Renal cortical epithelial cell (primary cell): ENCODE measurements at places on chromosomes 13 and 19.
A peak's percentile ranks its signal among the peaks of the same experiment; 100 is the strongest.

- no peak for DNase-seq
Measured at GRCh38 chr19:13983213-13983889, 22.8 kb downstream of the RFX1 start.

DNA sequence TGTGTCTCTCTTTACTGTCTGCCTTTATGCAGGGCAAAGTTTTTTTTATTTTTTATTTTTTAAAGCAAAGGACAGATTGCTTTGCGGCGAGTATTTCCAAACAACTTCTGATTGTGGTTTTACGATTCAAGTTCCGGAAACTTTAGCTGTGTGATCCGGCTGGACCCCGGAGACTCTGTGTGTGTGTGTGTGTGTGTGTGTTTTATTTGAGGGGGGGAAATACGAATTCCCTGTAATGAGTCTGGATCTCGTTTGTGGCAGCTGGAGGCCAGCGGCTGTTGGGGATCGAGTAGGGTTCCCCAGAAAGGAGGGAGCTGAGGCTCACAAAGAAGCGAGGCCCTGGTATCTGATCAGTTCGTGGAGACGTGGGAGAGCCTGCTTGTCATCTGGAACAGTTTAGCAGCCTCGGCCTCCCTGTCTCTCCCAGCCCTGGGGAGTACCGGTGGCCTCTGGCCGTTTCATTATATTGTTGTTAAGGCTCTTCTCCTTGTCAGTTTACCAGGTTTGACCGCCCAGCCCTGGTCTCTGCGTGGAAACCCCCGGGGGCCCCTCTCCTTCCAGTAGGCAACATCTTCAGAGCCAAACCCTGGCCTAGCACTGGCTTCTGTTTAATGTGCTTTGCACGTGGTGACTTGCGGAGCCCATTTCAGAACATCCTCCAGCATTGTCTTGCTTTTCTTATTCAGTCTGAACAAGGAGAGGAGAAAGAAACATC lies 1.3 kb downstream of the FARP1 start:
- no peak for DNase-seq

DNA sequence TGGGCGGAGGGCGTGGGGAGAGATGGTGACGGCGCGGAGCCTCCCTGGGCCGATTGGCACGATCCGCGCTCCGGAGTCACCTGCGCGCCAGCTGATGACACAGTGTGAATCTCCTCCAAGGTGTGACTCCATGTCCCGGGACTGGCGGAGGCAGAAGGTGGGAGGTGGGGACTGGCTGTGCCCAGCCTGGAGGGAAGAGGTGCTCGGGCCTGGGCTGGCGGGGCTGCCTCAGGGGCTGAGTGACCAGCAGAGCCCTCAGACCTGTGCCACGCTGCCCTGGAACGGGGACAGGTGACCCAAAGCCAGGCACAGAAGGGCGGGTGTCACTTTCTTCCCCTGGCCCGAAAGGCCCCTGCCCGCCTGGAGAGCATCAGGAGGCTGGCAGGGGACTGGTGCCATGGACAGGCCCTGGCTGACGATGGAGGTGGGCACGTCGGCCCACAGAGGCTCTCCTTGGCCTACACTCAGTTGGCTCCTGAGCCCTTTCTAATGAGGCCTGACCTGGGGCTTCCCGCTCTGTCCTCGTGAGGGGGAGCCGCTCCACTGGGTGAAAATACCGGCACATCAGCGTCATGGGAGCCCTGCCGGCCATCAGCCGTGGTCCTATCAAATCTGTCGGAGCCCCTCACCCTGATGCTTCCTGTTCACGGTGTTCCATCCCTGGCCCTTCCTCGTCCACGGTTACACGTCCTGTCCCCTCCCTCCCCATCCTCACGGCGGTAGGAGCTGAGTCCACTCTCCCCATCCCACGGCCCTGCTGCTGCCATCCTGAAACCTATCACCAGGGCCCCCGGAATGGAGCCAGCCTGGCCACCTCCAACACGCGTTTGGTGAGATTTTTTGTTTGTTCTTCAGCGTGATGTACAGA lies 75.6 kb downstream of the SPACA7 start:
- no peak for DNase-seq

GRCh38 chr13:91644806-91645205 lies 246.4 kb downstream of the GPC5 start:
- DNase-seq, result no peak

GRCh38 chr13:39930544-39931444 lies 275.3 kb downstream of the COG6 start:
- no peak for DNase-seq

DNA sequence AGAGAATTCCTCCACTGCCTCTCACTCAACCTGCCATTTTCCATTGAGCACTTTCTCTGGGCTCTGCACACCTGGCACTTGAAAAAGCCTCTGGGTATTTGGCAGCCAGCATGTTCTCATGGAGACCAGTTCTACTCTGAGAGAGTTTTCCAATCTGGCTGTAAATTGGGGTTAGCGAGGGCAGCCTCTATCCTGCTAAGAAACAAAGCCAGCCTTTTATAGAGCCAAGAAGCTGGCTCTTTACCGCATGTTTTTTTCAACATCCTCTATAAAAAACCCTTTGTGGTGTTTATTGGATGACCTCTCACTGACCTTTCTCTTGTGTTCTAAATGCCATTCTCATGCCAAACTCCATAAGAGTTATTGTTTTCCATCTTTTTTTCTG lies 52.6 kb upstream of the RCBTB2 start:
- DNase-seq, result peak; percentile 88

DNA sequence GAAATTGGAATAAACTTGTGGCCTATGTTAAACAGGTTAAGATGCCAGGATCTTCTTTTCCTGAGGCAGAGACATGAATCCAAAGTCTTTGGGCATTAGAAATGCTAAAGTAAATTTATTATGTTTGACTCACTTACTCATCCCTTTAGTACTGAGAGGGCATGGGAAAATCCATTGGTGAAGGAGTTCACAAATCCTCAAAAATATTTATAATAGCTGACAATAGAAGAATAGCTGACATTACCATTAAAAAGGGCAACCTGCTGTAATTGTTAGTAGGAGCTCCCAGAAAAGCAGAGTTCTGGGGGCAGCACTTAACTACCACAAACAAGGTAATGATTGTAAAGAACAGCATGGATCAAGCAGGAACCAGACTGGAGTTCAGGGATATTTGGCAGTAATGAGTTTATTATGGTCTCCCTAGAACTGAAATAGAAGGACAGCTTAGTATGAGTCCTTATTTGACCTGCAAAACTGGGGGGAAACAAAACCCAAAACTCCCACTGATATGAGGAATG lies 285.8 kb upstream of the KLHL1 start:
- no peak for DNase-seq

DNA sequence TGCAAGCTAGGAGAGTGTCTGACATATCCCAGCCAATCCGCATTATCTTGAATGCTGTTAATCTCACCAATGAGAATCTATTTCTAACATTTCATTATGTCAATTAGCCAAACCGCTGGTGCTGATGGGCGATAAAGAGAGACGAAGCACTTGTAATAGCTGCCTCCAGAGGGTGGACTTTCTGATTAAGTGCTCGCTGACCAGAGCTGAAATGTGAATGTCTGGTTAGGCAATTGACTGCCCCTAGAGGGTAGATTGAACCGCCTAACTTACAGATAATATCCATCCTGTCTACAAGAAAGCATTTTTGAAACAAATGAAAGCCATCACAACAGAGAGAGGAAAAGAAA lies 552 bp upstream of the GRWD1 start:
- DNase-seq, result peak; percentile 93

GRCh38 chr19:19738564-19738963 lies 5.7 kb upstream of the ZNF14 start:
- no peak for DNase-seq

- DNase-seq, result peak; percentile 98
Measured at GRCh38 chr13:66657165-66657881, 572.8 kb downstream of the PCDH9 start.

DNA sequence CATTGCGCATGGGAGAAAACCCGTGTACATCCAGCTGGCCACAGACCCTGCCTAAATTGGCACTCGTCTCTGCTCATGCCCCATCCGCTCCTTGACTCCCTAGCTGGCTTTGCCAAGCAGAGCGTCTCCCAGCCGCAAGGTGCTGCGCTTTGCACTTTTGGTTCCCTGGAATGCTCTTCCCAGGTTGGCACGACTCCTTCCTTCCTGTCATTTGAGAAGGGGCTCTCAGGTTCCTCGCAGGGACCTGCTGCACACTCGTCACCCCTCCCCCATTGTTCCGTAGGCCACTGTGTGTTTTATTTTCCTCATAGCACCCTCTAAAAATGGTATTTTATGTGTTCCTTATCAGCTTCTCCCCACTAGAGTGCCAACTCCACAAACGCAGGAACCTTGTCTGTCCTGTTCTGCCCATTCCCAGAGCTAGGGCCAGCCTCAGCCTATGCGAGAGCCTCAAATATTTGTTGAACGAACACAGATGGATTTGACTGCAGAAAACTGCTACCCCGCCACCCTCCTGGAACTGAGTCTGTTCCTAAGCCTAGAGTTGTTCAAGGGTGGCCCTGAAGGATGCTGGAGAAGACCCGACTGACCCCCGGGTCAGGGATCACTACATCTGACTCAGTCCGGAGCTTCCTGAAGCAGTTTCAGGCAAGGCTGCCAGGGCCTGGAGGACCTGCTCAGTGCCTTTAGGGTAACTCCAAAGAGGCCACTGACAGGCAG lies 8.4 kb upstream of the CEBPA start:
- no peak for DNase-seq

GRCh38 chr19:42121656-42122069 lies 10.6 kb downstream of the POU2F2 start:
- peak; percentile 65 for DNase-seq

DNA sequence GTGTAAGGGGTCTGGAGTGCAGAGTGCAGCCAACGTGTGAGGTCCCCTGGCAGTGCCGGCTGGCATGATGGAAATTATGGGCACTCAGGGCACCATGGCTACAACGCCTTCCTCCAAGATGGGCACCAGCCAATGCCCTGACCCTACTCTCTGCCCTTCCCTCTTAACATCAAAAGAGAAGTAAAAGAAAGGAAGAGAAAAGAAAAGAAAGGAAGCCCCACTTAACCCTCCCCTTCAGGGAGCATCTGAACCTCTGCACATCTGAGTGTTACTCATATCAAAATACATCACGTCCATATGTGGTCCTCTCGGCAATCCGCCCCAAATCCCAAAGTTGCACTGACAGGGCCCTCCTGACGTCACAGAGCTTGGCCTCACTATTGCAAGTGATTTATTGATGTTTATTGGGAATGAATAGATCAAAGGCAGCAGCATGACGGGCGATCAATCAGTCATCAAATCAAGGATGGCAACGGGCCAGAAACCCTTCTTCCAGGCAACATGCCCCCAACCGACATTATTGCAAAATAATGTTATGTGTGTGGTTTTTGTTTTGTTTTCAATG lies 1.3 kb downstream of the TSHZ3 start:
- DNase-seq, result no peak

DNA sequence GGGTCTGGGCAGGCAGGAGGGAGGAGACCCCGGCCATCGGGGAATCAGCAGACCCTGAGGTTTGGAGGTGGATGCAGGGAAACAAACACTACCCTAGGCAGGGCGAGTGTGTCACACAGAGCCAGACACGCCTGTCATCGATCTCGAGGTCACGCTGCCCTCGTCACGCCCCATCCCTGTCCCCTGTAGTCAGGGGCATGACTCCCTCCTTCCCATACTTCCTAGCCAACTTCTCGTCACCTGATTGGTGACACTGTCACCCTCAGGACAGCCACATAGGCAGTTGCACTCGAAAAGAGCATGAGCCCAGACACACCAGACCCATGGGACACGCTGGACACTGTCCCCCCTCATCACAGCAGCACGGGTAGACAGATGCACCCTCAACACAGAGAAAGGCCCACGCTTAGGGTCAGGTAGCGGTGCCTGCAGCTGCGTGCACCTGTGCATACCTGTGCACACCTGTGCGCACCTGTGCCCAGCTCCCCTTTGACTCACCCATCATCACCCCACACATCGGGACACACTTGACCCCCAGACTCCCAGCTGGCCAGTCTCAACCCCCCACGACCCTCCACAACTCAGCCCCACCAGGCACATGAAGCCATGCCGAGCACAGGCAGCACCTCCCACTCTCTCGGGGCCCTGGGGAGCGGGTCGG lies 11.9 kb downstream of the CILP2 start:
- DNase-seq, result no peak

GRCh38 chr13:28494778-28495537 lies at the start of gene FLT1:
FLT1 (minus strand) TSS chr13:28495128; CDS start chr13:28494843, 285 bp downstream.
- DNase-seq, result no peak

- DNase-seq, result peak; percentile 40
Measured at GRCh38 chr13:108086678-108087077, 128.7 kb downstream of the LIG4 start.

DNA sequence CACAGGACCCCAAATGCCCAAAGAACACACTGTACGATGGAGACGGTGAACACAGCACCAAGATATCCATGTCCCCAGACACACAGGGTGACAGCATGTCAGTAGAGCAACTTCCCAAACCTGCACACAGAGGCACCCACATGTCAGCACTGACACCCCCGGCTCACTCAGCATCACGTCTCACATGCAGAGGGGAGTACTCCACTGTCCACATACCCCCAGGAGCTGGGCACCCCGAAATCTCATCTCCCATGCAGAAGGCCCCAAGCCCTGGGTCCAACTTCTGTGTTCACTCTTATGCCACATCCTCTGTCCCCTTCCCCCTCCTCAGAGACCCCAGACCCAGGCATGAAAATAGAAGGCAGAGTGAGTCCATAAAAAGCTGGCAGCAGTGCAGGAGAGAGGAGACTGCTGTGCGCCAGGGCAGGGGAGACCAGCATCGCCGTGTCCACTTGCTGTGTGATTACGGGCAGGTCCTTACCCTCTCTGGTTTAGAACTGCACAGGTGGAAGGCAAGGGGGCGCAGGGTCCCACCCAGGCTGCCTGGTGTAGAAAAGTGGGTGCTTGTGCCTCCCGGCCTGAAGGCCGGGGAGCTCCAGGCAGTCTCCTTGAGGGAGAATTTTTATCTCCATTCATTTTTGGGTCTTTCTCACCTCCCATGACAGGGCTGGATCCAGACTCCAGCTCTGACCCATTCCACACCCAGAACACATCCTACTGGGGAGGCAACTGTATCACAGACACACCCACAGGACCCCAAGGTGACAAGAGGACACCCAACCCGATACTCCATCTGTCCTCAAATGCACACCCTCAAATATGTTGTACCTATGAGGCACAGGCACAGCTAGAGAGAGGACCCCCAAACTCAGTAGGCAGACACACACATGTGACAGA lies 17.0 kb downstream of the ERFL start:
- DNase-seq, result no peak

- DNase-seq, result no peak
Measured at GRCh38 chr19:10544242-10544752, 593 bp downstream of the ATG4D start.

- no peak for DNase-seq
Measured at GRCh38 chr19:44282846-44283245, 22.0 kb downstream of the ZNF235 start.

GRCh38 chr19:33273881-33274662 lies 28.3 kb downstream of the CEBPA start:
- DNase-seq, result peak; percentile 51

DNA sequence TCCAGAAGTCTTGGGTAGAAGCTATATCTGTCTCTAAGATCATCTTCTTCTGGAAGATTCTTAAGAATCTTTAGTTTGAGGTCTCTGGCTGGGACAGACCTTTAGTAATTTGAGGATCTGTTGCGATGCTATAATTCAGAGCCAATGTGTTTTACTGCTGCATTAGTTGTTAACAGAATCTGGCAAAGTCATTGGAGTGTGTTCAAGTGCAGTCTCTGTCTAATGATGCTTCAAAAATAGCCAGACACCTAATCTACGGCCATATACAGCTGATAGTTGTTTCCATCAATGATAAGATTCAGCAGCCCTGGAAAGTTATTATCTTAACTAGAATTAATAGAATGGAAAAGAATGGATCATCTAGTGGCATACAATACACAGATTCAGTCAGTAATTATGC lies 72.6 kb downstream of the CDK8 start:
- no peak for DNase-seq

- no peak for DNase-seq
Measured at GRCh38 chr13:89610331-89610730, 1737.2 kb upstream of the MIR17HG start.
